ENCODE measurements at places on chromosomes 1 and 21. TPM values are rescaled to one million over a fixed set of nuclear protein-coding genes. Genes with fewer than 3 reads are reported as not detected.

- no peak overlapping the region for H3K4me3 ChIP-seq
- no peaks in the 10 kb centered on the region for H3K36me3 ChIP-seq
- no peaks in the 10 kb centered on the region for H3K27me3 ChIP-seq
- H3K27ac ChIP-seq = no peak overlapping the region
- no peaks in the 10 kb centered on the region for H3K4me1 ChIP-seq
- DNase-seq = no peak
Measured at GRCh38 chr1:240138867-240139266, 47.2 kb downstream of the FMN2 start.

GRCh38 chr1:35577071-35577998 is 4.2 kb downstream of the TFAP2E start:
- H3K4me3 ChIP-seq = peak overlapping the region; percentile 50
- no peaks in the 10 kb centered on the region for H3K27me3 ChIP-seq
- DNase-seq = peak; percentile 68
- no peaks in the 10 kb centered on the region for H3K36me3 ChIP-seq
- peak overlapping the region; percentile 58 for H3K27ac ChIP-seq

DNA sequence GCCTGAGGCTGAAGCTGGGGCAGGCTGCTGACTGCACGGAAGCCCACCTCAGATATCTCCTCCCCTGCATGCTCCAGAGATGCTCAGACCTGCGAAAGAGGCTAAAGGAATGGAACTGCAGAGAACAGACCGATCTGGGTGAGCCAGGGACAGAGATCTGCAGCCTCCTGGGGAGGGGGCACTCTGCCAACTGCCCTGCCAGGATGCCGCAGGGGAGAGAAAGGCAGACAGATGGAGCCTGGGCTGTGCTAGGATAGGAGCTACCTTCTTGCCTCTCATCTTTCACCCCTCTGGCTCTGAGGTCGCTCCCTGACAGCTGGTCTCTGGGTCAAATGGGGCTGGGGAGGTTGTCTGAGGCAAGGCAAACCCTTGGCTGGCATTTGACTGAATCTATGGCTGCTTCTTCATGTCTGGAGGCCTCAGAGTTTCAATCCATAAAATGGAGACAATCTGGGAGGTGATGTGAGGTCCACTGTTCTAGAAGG is 238.2 kb downstream of the GRIK3 start:
- no peaks in the 10 kb centered on the region for H3K27me3 ChIP-seq
- H3K36me3 ChIP-seq = no peaks in the 10 kb centered on the region
- no peak for DNase-seq
- no peak overlapping the region for H3K27ac ChIP-seq
- no peaks in the 10 kb centered on the region for H3K4me1 ChIP-seq

- no peaks in the 10 kb centered on the region for H3K36me3 ChIP-seq
- no peak for DNase-seq
- peaks cover 4% of the 10 kb centered on the region for H3K27me3 ChIP-seq
- H3K4me3 ChIP-seq = no peak overlapping the region
Measured at GRCh38 chr1:245304698-245305097, 149.9 kb downstream of the KIF26B start.

GRCh38 chr1:116722016-116722838 is 32.0 kb upstream of the CD2 start:
- H3K27ac ChIP-seq = no peak overlapping the region
- H3K4me3 ChIP-seq = no peak overlapping the region
- DNase-seq = no peak
- no peaks in the 10 kb centered on the region for H3K36me3 ChIP-seq
- peaks cover 11% of the 10 kb centered on the region for H3K4me1 ChIP-seq

DNA sequence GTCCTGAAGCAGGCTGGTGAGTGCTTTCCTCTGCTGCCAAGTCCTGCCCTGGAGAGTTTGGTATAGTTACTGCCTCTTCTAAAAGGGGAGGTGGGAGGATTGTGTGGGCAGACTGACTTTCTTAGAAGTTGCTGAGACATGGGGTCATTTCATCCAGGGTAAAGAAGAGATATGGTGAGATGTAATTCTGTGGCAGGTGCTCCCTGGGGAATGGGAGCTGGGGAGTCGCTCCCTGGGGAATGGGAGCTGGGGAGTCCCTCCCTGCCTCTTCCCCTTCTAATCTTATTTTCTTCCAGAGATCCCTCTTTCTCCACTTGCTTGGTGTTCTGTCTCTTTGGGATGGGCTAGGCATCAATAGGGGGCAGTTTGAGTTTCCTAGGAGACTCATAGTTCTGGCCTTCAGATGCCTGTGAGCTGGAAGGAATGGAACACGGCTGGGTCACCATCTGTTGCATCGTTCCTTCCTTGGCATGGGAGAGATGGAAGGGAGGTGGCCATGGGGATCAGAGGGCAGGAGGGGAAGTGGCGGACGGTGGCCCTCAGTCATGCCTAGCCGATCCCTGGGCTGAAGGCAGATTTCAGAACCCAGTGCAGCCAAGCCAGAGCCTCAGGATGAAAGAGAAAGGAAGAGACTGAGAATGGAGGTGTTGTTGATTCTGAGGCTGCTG is 59.0 kb downstream of the NFASC start:
- H3K36me3 ChIP-seq = no peaks in the 10 kb centered on the region
- DNase-seq = no peak
- H3K4me1 ChIP-seq = no peaks in the 10 kb centered on the region
- no peaks in the 10 kb centered on the region for H3K27me3 ChIP-seq

GRCh38 chr1:29259802-29260441 is 23.6 kb downstream of the PTPRU start:
- H3K36me3 ChIP-seq = no peaks in the 10 kb centered on the region
- H3K4me1 ChIP-seq = peaks cover 15% of the 10 kb centered on the region
- peak; percentile 27 for DNase-seq
- H3K4me3 ChIP-seq = peak overlapping the region; percentile 32
- H3K27me3 ChIP-seq = peaks cover 10% of the 10 kb centered on the region

- no peak overlapping the region for H3K27ac ChIP-seq
- H3K4me3 ChIP-seq = no peak overlapping the region
- no peaks in the 10 kb centered on the region for H3K27me3 ChIP-seq
- H3K4me1 ChIP-seq = peaks cover 37% of the 10 kb centered on the region
- no peak for DNase-seq
Measured at GRCh38 chr1:159823406-159823805, 3.3 kb upstream of the SLAMF8 start.

Gene OLIG2
- not detected for polyA plus RNA-seq

Gene S100B
- 0.73 TPM for polyA plus RNA-seq
